Retinal pigment epithelial cell (primary cell): ENCODE measurements at places on chromosomes 13 and 19.

GRCh38 chr19:3801412-3802096, 15.4 kb upstream of the MATK start:
- DNase-seq, result no peak

- no peak for DNase-seq
Measured at GRCh38 chr19:52748336-52748950, 13.6 kb upstream of the ZNF611 start.

- DNase-seq, result no peak
Measured at GRCh38 chr19:32868206-32868950, 1.2 kb downstream of the SLC7A9 start.

- DNase-seq, result peak; percentile 45
Measured at GRCh38 chr13:57056601-57057180, 84.0 kb upstream of the PRR20A start.
